ENCODE measurements at places on chromosomes 1 and 21.

DNA sequence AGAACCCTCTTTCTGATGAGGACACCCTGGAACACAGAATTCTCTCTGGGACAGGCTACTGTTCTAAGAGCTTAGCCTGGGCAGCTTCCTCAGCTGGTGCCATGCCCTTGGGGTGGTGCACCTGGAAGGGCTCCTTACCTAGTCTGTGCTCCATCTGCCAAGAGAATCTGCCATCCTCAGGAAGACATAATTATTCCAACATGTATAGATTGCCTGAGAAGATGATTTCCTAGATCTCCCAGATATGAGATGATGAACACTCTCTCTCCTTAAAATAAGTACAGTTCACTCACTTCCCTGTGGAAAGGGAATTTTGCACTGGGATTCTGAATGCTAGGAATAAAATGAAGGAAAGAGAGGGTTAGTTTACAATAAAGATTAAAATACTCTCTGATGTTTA lies 87.6 kb downstream of the NENF start:
- no peak for DNase-seq

DNA sequence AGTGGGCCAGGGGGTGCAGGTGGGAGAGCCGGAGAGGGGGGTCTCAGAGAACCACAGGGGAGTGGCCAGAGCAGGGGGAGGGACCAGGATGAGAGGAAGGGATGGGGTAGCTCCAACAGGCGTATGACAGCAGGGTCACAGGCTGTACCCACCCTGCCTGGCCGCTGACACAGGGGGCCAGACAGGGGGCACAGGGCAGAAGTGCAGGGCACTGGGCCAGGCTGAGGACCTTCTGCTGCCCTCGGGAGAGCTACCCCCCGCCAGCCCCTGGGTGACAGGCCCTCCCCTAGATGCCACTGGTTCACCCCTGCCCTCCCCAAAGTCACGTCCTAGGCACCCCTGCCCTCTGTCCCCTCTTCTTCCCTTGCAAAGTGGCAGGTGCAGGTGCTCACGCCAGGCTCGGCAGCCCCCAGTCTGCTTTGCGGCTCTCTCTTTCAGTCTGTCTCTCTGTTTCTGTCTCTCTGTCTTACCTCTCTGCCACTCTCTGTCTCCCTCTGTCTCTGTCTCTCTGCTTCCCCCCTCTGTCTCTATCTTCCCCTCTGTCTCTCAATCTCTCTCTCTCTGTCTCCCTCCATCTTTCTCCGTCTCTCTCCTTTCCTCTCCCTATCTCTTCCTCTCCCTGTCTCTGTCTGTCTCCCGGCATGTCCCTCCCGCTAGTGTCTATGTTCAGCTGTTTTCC lies 48.5 kb downstream of the WNT9A start:
- DNase-seq, result no peak

DNA sequence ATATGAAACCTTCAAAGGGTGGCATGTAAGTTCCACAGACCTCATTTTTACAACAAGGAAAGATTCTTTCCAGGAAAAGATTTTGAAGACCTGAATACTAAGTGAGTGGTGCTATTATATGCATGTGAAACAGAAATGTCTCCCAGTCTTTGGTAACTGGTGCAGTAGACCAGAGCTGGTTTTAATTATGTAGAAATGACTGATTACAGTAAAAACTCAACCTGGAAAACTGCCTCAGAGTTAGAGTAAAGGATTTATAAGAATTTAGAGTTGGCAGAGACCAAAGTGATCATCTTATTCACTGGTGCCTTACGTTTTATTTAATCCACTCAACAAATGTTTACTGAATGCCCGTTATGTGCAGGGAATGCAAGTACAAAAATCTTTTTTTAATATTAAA lies 30.2 kb upstream of the LRRC8D start:
- DNase-seq, result no peak

DNA sequence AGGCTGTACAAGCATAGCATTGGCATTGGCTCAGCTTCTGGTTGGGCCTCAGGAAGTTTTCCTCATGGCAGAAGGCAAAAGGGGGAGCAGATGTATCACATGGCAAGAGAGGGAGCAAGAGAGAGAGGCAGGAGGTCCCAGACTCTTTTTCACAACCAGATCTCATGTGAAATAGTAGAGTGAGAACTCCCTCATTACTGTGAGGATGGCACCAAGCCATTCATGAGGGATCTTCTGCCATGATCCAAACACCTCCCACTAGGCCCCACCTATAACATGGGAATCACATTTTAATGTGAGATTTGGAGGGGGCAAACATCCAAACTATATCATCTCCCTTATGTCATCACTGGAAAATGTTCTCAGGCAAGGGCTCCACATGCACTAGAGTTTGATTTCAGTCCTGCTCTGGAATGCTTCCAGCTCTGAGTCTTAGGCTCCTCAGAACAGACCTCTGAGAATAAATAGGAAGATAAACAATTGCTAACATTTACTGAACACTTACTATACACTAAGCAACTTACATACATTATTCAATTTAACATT lies 39.4 kb upstream of the VTCN1 start:
- no peak for DNase-seq

- DNase-seq, result no peak
These were observed 169.1 kb downstream of the NTNG1 start for GRCh38 chr1:107309962-107310361.

- DNase-seq, result no peak
These were observed 87.6 kb downstream of the DRAM2 start for GRCh38 chr1:111052246-111052645.

Measured in Panc1 (cell line).